Activated CD4-positive, alpha-beta T cell treated with anti-CD3 and anti-CD28 coated beads, Interleukin-2, amount 10 ng/mL, durations not matched to agents 24 days and 14 days (primary cell): ENCODE measurements at places on chromosomes 16 and 17. TPM values are rescaled to one million over a fixed set of nuclear protein-coding genes. Genes with fewer than 3 reads are reported as not detected.

- peaks cover 4% of the 10 kb centered on the region for H3K36me3 ChIP-seq
- H3K4me3 ChIP-seq = no peak overlapping the region
- H3K27ac ChIP-seq = no peak overlapping the region
- DNase-seq = no peak
- H3K4me1 ChIP-seq = no peaks in the 10 kb centered on the region
- H3K27me3 ChIP-seq = no peaks in the 10 kb centered on the region
Measured at GRCh38 chr16:22073350-22073749, 19.0 kb upstream of the VWA3A start.

GRCh38 chr16:16172991-16173390, 50.3 kb downstream of the ABCC6 start:
- no peak for DNase-seq
- H3K36me3 ChIP-seq = no peaks in the 10 kb centered on the region
- no peaks in the 10 kb centered on the region for H3K4me1 ChIP-seq
- H3K4me3 ChIP-seq = no peak overlapping the region

GRCh38 chr17:14959106-14959648, 305.9 kb downstream of the PMP22 start:
- no peak overlapping the region for H3K4me3 ChIP-seq
- no peak overlapping the region for H3K27ac ChIP-seq
- no peaks in the 10 kb centered on the region for H3K27me3 ChIP-seq

KRTAP9-7 gene
- total RNA-seq = not detected in 2 replicates

DNA sequence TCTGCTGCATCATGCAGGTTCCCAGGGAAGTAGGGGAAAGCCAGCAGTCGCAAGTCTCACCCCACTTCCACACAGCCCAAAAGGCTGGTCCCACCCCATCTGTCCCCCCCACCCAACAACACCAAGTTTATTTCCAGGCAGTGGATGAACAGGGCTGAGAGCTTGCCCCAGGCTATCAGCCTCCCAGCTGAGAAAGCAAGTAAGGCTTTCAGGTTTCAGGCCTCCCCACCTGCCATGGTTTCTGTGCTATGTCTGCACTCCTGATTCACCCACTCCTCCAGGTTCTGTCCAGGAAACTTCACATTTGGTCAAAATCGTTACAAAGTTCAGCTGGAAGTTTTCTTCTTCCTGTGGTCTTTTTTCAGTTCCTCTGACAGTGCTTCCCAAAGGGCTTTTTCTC, 97.5 kb upstream of the HS3ST3A1 start:
- no peak overlapping the region for H3K4me3 ChIP-seq
- DNase-seq = no peak
- H3K27me3 ChIP-seq = peaks cover 8% of the 10 kb centered on the region
- H3K36me3 ChIP-seq = no peaks in the 10 kb centered on the region
- peaks cover 1% of the 10 kb centered on the region for H3K4me1 ChIP-seq

DNA sequence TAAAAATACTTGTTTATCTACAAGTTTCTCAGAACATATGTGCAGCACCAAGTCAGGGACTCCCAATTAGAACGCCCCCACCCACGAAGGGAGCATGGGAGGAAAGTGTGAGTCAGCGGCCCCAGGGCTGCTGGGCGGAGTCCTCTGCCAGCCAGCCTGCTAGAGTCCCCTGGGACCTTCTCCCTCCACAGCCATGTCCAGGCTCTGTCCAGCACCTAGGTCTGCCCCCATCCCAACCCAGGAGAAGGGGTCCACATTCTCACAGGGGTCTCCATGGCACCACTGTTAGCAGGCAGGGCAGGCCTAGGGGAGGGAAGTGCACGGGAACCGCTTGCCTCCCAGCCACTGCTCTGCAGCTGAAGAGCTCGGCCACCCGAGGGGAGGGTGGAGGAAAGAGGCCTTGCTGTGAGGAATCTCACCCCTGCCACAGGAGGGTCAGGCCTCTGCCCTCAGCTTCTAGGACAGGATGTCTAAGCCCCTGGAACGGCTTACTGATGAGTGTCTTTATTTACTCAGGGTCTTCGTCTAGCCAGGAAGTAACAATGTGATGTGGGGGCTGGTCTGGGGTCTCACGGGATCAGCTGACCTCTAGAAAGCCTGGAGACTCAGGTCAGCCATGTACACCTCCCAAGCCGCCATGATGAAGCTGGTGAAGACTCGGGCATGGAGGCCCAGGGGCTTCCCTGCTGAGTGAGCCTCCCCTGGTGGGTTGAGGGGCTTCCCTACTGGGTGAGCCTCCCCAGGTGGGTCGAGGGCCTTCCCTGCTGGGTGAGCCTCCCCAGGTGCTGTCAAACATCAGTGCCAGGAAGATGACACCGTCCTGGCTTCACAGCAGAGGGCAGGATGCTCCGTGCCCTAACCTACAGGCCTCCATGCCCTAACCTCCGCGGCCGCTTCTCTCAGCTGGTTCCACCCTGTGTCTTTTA, 190.3 kb downstream of the RBFOX3 start:
- DNase-seq = peak; percentile 64
- H3K4me3 ChIP-seq = no peak overlapping the region
- no peaks in the 10 kb centered on the region for H3K36me3 ChIP-seq
- peaks cover 3% of the 10 kb centered on the region for H3K4me1 ChIP-seq
- H3K27me3 ChIP-seq = no peaks in the 10 kb centered on the region

DNA sequence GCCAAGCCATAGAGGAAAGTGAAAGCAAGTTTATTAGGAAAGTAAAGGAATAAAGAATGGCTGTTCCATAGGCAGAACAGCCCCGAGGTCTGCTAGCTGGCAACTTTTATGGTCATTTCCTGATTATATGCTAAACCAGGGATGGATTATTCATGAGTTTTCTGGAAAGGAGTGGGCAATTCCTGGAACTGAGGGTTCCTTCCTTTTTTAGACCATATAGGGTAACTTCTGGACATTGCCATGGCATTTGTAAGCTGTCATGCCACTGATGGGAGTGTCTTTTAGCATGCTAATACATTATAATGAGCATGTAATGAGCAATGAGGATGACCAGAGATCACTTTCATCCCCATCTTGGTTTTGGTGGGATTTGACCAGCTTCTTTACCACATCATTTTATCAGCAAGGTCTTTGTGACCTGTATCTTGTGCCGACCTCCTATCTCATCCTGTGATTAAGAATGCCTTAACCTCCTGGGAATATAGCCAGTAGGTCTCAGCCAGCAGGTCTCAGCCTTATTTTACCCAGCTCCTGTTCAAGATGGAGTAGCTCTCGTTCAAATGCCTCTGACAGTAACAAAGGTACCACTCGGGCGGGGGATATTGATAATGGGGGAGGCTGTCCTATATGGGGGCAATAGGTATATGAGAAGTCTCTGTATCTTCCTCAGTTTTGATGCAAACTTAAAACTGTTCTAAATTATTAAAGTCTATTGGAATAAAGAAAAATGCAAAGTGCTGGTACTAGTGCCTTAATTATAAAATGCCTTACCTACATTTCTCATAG, 38.9 kb upstream of the HELZ start:
- no peak overlapping the region for H3K4me3 ChIP-seq
- H3K4me1 ChIP-seq = no peaks in the 10 kb centered on the region
- peaks cover 3% of the 10 kb centered on the region for H3K27me3 ChIP-seq
- H3K36me3 ChIP-seq = no peaks in the 10 kb centered on the region
- H3K27ac ChIP-seq = no peak overlapping the region

HOXB6 gene
- 0.33 and 0.36 TPM in 2 replicates for total RNA-seq

OR4D1 gene
- total RNA-seq = 0.07 and 0.14 TPM in 2 replicates

DNA sequence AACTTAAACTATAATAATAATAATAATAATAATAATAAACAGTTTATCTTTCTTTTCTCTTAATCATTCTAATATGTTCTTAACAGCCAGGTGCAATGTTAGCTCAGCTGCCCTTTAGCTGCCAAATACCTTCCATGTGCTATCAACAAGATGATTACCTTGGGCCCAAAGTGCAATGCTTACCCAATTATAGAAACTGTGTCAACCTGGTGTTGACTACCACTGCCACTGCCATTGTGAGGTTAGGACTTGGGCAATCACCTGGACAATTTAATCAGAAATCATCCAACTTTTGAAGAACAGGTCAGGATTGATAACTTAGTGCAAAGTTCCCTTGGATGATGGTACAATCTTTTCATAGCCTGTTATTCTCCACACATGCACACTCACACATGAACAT, 371.8 kb upstream of the SALL1 start:
- H3K4me3 ChIP-seq = no peak overlapping the region
- H3K36me3 ChIP-seq = no peaks in the 10 kb centered on the region
- H3K27ac ChIP-seq = no peak overlapping the region
- H3K27me3 ChIP-seq = no peaks in the 10 kb centered on the region
- H3K4me1 ChIP-seq = no peaks in the 10 kb centered on the region
- DNase-seq = no peak

DNA sequence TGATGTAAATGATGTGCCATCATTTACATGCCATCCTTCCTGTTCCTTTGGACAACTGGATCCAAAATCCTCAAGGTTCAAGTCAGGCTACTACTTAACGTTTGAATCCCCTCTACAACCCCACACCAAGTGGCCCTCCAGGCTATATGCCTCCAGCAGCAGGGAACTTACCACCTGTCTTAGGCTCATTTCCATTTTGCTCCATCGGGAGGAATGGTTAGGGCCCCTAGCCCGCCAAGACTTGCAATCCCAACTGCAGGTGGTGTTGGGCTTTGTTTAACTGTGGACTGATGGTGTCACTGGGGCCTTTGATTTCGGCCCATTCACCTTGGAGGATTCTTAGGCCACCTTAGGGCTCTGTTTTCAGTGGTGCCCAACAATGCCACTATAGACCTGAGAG, 9.7 kb downstream of the HNF1B start:
- no peak overlapping the region for H3K27ac ChIP-seq
- H3K36me3 ChIP-seq = no peaks in the 10 kb centered on the region
- no peak for DNase-seq
- peaks cover 2% of the 10 kb centered on the region for H3K4me1 ChIP-seq
- no peak overlapping the region for H3K4me3 ChIP-seq

GRCh38 chr16:4477966-4478365, 1.8 kb downstream of the HMOX2 start:
- peaks cover 21% of the 10 kb centered on the region for H3K36me3 ChIP-seq
- H3K4me3 ChIP-seq = peak overlapping the region; percentile 92
- DNase-seq = peak; percentile 65
- peak overlapping the region; percentile 1 for H3K27ac ChIP-seq

DNA sequence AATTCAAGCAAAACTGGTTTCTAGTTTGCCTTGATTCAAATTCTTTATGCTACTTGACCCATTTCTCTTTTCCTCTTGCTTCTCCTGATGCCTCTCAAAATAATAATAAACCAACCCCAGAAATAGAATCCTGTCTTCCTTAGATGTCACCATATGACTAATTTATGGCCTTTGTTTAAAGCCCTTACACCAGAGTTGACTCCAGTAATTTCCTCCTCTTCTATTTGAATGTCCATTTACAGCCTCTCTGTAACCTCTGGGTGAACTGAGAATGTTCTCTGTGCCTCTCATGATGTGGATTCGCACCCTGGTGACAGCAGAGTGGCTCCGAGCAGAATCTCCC, 31.5 kb downstream of the ZFHX3 start:
- no peak for DNase-seq
- H3K27me3 ChIP-seq = no peaks in the 10 kb centered on the region
- no peaks in the 10 kb centered on the region for H3K4me1 ChIP-seq
- no peak overlapping the region for H3K4me3 ChIP-seq

GRCh38 chr17:38604479-38605403, 1.0 kb downstream of the SRCIN1 start:
- no peak overlapping the region for H3K27ac ChIP-seq
- H3K36me3 ChIP-seq = no peaks in the 10 kb centered on the region
- H3K4me3 ChIP-seq = peak overlapping the region; percentile 80
- peaks cover 75% of the 10 kb centered on the region for H3K27me3 ChIP-seq
- DNase-seq = peak; percentile 76
- H3K4me1 ChIP-seq = peaks cover 13% of the 10 kb centered on the region

DNA sequence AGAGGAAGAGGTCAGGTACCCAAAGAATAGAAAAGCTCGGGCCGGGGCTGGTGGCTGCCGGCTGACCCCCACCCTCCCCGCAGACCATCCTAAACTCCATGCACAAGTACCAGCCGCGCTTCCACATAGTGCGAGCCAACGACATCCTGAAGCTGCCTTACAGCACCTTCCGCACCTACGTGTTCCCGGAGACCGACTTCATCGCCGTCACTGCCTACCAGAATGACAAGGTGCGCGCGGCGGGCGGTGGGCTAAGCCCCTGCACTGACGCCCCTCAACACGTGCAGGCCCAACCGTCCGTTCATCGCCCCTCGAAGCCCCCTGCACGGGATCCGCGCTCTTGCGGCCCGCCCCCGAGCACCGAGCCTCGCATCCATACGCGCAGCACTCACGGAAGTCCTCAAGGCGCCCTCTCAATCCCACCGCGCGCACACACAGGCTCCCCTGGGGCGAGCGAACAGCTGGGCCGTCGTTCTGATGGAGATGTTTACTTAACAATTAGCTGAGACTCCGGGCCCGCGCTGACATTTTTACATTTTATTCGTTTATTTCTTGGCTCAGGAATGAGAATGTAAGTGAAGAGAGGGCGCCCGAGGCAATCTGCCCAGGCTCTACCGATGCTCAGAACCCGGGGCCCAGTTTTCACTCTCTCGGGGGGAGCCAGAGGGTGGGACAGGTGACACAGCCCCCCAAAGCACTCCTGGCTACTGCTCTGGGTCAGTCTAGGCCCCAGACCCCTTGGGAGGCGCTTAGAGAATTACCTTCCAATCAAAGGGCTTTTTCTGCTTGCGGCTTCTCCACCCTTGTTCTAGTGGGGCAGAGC, 3.5 kb downstream of the TBX2 start:
- H3K4me1 ChIP-seq = peaks cover 14% of the 10 kb centered on the region
- no peak for DNase-seq
- H3K27ac ChIP-seq = peak overlapping the region; percentile 45
- peaks cover 69% of the 10 kb centered on the region for H3K27me3 ChIP-seq

CCDC200 gene
- 0.65 and 0.92 TPM in 2 replicates for total RNA-seq

DNA sequence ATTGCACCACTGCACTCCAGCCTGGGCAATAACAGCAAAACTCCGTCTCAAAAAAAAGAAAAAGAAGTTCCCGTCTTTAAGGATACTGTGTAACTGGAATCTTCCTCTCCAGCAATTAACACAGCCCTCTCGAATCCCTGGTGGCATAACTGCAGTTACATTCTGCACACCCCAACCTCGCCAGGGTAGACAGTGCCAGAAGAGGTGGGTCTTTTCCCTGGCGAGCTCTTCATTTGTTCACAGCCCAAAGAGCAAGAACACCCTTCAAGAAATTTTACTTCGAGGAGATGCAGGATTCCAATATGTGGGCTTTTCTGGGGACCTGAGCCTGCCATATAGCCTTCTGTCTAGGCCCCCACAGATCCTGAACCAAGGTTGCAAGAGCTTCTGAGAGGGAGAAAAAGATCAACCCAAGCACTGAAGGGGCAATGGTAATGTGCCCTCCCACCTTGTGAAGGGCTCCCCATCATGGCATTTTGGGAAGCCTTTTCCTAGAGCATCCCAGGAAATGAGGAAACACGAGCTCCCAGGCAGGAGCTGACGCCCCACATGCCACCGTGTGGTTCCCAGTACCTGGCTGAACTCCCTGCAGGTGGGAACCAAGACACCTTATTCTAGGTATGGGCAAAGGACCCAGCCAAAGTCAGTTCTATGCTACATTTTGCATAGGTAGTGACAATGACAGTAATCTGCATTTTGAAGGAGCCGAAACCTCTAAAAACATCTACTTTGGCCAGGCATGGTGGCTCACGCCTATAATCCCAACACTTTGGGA, 26.9 kb downstream of the TK2 start:
- H3K27ac ChIP-seq = peak overlapping the region; percentile 97
- H3K27me3 ChIP-seq = no peaks in the 10 kb centered on the region
- peak; percentile 63 for DNase-seq
- peak overlapping the region; percentile 83 for H3K4me3 ChIP-seq
- peaks cover 12% of the 10 kb centered on the region for H3K36me3 ChIP-seq

PIK3R5 gene
- total RNA-seq = 32.6 and 36.8 TPM in 2 replicates

C17orf78 gene
- total RNA-seq = not detected in 2 replicates

AHSP gene
- total RNA-seq = not detected in 2 replicates

GRCh38 chr17:20074489-20074888, 65.3 kb downstream of the SPECC1 start:
- no peak for DNase-seq
- peaks cover 19% of the 10 kb centered on the region for H3K4me1 ChIP-seq
- H3K27me3 ChIP-seq = peaks cover 9% of the 10 kb centered on the region

TRPV3 gene
- total RNA-seq = 0.16 and 0.31 TPM in 2 replicates
